ENCODE measurements at places on chromosomes 7 and 10. TPM values are rescaled to one million over a fixed set of nuclear protein-coding genes. Genes with fewer than 3 reads are reported as not detected.

ANKRD61 gene
- not detected for total RNA-seq

ZMIZ2 gene
- 9.7 TPM for total RNA-seq

CCDC172 gene
- total RNA-seq, result not detected

IDI2 gene
- total RNA-seq, result not detected

CNPY1 gene
- not detected for total RNA-seq

AKR1C1 gene
- total RNA-seq, result 39.4 TPM

KLHDC10 gene
- 18.2 TPM for total RNA-seq

DNA sequence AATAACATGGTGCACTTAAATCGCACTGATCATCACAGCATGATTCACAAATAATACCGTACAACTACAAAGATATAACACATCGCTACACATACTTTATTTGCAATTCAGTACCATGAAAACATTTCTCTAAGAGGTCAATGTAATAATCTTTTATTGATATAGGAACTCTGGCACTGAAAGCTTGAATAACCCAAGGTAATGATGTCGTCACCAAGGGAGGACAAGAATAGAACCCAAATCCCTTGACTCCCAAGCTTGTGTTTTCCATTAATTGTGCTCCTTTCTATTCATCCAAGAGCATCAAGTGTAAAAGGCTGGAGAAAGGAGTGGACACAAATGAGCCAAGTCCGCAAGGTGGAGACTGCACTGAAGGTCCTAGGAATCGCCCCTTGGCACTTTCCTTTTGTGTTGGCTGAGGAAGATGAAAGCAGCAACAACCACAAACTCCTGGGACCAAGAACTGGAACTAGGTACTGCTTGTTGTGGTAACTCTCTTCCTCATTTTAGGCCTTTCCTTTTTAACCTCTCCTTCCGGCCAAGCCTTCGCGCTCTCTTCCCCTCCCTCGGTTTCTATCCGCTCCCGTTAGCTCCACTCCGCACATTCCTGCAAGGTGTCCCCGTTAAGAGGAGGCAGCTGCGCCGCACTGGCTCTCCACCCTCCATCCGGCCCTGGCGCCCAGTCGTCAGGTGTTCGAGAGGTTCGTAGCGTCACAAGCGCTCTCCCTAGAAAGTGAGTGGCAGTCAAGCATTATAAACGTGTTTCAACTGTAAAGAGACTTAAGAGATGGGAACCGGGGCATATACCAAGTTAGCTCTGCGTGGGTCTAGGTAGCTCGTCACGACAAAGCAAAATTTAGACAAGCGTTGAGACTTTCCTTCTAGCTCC is 1.0 kb upstream of the CBLL1 start:
- no peaks in the 10 kb centered on the region for H3K27me3 ChIP-seq
- H3K36me3 ChIP-seq, result no peaks in the 10 kb centered on the region
- H3K4me3 ChIP-seq, result peak overlapping the region; percentile 92
- peak overlapping the region; percentile 93 for H3K27ac ChIP-seq
- peaks cover 37% of the 10 kb centered on the region for H3K4me1 ChIP-seq

- peak overlapping the region; percentile 95 for H3K27ac ChIP-seq
- DNase-seq, result peak; percentile 46
- peaks cover 42% of the 10 kb centered on the region for H3K4me1 ChIP-seq
- peaks cover 3% of the 10 kb centered on the region for H3K36me3 ChIP-seq
- H3K27me3 ChIP-seq, result no peaks in the 10 kb centered on the region
These were observed 230.6 kb downstream of the BMPER start for GRCh38 chr7:34135924-34136323.

DNA sequence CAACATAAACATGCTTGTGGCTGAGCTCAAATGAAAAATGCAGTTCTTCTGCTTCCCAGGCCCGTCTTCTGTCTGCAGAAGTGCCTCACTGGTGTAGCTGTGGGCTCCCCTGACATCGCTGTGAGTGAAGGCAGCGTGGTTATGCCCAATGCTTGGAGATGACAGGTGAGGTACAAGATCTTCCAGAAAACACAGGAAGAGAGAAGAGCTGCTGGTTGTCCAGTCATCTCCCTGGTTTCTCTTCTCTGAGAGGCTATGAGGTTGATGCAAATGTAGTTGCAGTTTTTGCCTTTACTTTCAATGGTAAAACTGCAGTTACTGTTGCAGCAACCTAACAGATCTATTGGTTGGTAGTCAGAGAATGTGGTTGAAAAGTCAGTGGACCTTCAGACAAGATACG is 223.6 kb downstream of the GATA3 start:
- H3K4me3 ChIP-seq, result no peak overlapping the region
- no peaks in the 10 kb centered on the region for H3K4me1 ChIP-seq
- H3K27me3 ChIP-seq, result no peaks in the 10 kb centered on the region
- no peaks in the 10 kb centered on the region for H3K36me3 ChIP-seq
- no peak overlapping the region for H3K27ac ChIP-seq
- DNase-seq, result no peak

GRCh38 chr10:101769541-101770180 is 6.3 kb downstream of the FGF8 start:
- no peaks in the 10 kb centered on the region for H3K4me1 ChIP-seq
- no peaks in the 10 kb centered on the region for H3K36me3 ChIP-seq
- no peak overlapping the region for H3K4me3 ChIP-seq
- H3K27me3 ChIP-seq, result peaks cover 44% of the 10 kb centered on the region
- DNase-seq, result no peak

DNA sequence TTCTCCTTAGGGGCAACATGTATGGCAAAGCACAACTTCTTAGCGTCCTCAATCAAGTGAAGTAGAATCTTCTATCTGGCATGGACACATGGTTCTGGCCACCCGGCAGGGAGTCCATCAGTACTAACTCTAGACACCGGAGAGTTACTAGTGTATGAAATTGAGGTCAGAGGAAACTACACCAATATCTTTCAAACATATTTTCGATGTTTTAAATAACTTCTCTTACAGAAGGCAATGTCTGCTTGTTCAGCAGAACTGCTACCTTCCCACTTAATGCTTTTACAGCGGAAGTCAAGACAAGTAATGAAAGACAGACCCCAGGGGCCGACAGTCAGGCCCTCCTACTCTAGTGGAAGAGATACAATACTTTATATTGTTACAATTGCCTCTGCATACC is 89.9 kb downstream of the RNF216 start:
- peak overlapping the region; percentile 99 for H3K27ac ChIP-seq
- H3K36me3 ChIP-seq, result no peaks in the 10 kb centered on the region
- H3K4me3 ChIP-seq, result peak overlapping the region; percentile 54

GRCh38 chr7:46089281-46089680 is 168.2 kb upstream of the IGFBP3 start:
- no peaks in the 10 kb centered on the region for H3K36me3 ChIP-seq
- H3K4me1 ChIP-seq, result no peaks in the 10 kb centered on the region
- H3K4me3 ChIP-seq, result no peak overlapping the region
- no peaks in the 10 kb centered on the region for H3K27me3 ChIP-seq

DNA sequence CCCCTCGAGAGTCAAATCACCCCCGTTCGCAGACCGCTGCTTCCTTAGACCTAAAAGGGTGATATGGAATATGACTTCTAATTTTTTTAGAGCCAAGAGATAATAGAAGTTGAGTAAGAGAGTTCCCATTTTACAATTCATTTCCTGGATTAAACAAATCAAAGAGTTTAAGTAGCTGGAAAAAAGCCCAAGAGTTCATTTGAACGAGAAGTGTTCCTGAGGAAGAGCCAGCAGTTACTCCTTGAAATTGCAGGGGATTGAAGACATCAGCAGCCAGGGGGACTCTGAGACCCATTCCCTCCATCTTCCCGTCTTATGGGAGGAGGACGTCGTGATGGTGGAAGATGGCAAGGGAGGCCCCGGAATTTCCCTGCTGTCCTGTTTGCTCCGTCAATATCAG is 277.0 kb downstream of the WDR11 start:
- H3K4me3 ChIP-seq, result no peak overlapping the region
- no peak overlapping the region for H3K27ac ChIP-seq

DNA sequence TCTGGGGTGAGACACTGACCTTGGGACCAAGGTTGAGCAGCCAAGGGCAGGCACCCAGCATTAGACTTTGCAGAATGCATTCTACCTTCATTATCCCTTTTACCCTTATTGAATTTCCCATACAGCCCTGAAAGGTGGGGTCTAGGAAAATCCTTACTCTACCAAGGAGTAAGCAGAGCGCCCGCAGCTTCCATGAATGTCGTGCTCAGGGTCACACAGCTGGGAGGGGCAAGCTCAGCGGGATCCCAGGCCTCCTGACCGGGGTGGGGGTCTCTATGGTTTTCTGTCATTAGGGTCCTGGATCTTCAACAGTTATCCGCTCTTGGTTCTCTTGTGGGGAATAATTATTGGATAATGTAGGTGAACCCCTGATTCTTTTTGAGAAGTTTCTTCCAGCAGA is 30.7 kb upstream of the BTBD16 start:
- peaks cover 6% of the 10 kb centered on the region for H3K4me1 ChIP-seq
- peaks cover 2% of the 10 kb centered on the region for H3K36me3 ChIP-seq
- 0 out of 2 replicates have a peak overlapping the region, but pooled peaks have one; percentile 11 for H3K27ac ChIP-seq
- no peaks in the 10 kb centered on the region for H3K27me3 ChIP-seq
- no peak overlapping the region for H3K4me3 ChIP-seq

- no peaks in the 10 kb centered on the region for H3K4me1 ChIP-seq
- H3K27ac ChIP-seq, result no peak overlapping the region
These were observed 441.3 kb upstream of the MKI67 start for GRCh38 chr10:128567551-128567950.

- H3K4me3 ChIP-seq, result no peak overlapping the region
- no peaks in the 10 kb centered on the region for H3K36me3 ChIP-seq
- no peak overlapping the region for H3K27ac ChIP-seq
- H3K27me3 ChIP-seq, result peaks cover 3% of the 10 kb centered on the region
These were observed 116.8 kb downstream of the ABLIM1 start for GRCh38 chr10:114541081-114541796.

GRCh38 chr10:51950996-51951555 is 251.7 kb upstream of the CSTF2T start:
- H3K4me3 ChIP-seq, result no peak overlapping the region
- no peaks in the 10 kb centered on the region for H3K4me1 ChIP-seq
- H3K36me3 ChIP-seq, result no peaks in the 10 kb centered on the region
- DNase-seq, result no peak

DNA sequence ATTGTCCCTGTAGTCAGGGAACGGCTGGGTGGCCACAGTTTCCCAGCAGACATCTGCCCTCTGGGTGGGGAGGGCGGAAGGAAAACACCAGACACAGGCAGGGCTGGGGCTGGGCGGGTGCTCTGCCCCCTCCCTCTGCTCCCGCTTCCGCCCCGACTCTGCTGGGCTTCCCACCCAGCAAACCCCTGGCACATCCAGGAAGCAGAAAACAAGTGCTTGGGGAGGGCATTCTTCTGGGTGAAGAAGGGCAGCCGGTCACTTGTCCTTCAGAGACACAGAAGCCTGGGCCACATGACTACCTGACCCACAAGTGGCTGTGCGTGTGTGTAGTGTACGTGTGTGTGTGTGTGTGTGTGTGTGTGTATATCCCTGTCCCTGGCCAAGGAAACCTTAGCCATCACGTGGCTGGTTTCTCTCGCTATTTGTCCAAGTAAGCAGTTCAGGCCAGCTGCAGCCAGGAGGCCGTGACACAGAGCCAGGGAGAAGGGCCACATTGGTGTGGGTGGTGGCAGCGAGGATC is 77.9 kb downstream of the ZMIZ1 start:
- H3K27me3 ChIP-seq, result no peaks in the 10 kb centered on the region
- H3K27ac ChIP-seq, result peak overlapping the region; percentile 99
- peak; percentile 65 for DNase-seq
- peaks cover under 1% of the 10 kb centered on the region for H3K36me3 ChIP-seq

DNA sequence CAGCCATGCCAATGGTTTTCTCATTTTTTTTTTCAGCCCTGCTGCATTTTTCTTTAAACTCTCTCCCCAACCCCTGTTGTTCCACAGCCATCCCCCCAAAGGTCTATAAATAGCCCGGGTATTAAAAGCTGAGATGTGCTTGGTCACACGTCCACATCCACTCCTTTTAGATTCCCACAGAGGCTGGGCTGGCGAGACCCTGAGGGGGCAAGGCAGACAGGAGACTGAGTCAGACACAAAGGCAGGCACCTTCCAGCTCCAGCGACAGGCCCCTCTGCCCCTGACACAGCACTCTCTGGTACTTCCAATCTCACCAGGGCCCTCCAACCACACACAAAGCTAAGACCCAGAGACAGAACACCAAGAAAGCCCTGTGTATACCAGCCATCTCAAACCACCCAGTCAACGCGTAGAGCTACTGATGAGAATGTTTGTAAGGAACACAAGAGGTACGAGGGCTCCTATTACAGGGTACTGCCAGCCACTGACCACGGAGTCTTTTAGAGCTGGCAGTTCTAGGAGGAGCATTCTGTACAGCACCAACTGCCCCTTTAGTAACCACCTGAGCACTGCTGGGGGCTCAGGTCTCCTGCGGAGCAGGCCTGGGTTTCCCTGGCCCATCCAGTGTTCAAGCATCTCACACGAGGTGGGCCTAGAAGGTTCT is 64.2 kb upstream of the DDC start:
- no peak overlapping the region for H3K27ac ChIP-seq
- no peak overlapping the region for H3K4me3 ChIP-seq
- H3K36me3 ChIP-seq, result peaks cover 9% of the 10 kb centered on the region
- DNase-seq, result no peak
- H3K4me1 ChIP-seq, result no peaks in the 10 kb centered on the region

GRCh38 chr7:46930366-46930765 is 651.5 kb downstream of the TNS3 start:
- DNase-seq, result peak; percentile 97
- H3K27ac ChIP-seq, result peak overlapping the region; percentile 52
- H3K4me1 ChIP-seq, result peaks cover 60% of the 10 kb centered on the region
- no peaks in the 10 kb centered on the region for H3K36me3 ChIP-seq

- H3K4me3 ChIP-seq, result no peak overlapping the region
- H3K4me1 ChIP-seq, result 0 out of 2 replicates have a peak, but pooled peaks cover 2% of the 10 kb centered on the region
- H3K36me3 ChIP-seq, result no peaks in the 10 kb centered on the region
- DNase-seq, result no peak
These were observed 53.1 kb upstream of the DPYSL4 start for GRCh38 chr10:132133449-132134240.

GRCh38 chr7:144019457-144019856 is 19.3 kb downstream of the OR6B1 start:
- H3K27ac ChIP-seq, result peak overlapping the region; percentile 77
- H3K27me3 ChIP-seq, result no peaks in the 10 kb centered on the region
- H3K4me1 ChIP-seq, result peaks cover 14% of the 10 kb centered on the region
- no peaks in the 10 kb centered on the region for H3K36me3 ChIP-seq
- peak; percentile 92 for DNase-seq

DNA sequence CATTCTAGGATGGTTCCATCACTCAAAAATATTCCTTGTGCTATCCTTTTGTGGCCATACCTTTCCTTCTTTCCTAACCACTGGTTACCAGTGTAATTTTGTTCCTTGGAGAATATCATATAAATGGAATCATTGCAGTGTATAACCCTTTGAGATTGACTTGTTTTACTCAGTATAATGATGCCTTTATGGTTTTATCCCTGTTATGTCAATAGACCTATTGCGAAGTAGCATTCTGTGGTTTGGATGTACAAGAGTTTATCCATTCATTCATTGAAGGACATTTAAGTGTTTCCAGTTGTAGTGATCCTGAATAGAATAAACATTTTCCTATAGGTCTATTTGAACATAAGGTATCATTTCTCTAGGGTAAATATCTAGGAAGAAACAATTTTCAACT is 54.2 kb downstream of the RBM33 start:
- H3K36me3 ChIP-seq, result peaks cover 23% of the 10 kb centered on the region
- H3K27ac ChIP-seq, result no peak overlapping the region
- no peaks in the 10 kb centered on the region for H3K4me1 ChIP-seq
- no peak overlapping the region for H3K4me3 ChIP-seq
